ENCODE measurements at places on chromosomes 3 and 15.
A peak's percentile ranks its signal among the peaks of the same experiment; 100 is the strongest.

DNA sequence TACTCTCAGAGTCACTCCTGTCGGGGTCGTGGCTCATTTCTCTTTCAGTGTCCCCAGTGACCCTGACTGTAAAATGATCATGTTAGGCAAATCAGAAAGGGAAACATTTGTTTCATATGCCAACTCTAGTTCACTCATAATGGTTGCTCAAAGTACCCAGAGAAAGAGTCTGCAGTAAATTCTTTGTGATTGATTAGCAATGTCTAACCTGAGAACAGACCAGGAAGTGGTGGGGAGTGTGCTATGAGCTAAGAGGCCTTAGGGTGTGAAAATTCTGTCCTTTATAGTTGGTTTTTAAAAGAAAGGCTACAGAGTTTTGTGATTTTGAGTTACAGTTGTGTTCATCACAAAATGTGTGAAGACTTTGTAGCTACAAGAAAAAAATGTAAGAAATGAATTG lies 108.9 kb downstream of the EDEM1 start:
- DNase-seq = no peak

DNA sequence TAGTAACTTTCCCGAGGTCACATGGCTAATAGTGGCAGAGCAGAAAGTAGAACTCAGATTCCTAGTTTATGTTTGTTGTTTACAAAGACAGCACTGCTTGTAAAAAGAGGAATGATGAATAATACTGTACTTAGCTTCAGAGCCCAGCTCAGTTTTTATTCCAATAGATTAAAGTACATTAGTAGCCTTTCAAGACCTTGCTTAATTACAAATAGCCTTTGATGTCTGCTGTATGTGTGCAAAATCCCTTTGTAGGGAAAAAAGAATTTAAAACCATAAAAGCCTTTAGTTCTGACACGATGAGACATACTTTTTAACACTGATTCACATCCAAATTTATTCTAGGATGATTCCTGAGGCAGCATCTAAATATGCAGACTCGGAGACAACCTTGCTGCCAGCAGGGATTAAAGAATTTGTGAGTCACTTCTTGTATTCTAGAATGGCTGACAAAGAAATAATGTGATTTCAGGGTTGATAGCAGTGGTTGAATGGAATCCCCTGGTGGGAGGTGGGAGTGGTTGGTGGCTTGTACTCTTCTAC lies 324.2 kb upstream of the TGFBR2 start:
- DNase-seq = no peak

- no peak for DNase-seq
These were observed 179.4 kb downstream of the CD47 start for GRCh38 chr3:107911337-107912000.

DNA sequence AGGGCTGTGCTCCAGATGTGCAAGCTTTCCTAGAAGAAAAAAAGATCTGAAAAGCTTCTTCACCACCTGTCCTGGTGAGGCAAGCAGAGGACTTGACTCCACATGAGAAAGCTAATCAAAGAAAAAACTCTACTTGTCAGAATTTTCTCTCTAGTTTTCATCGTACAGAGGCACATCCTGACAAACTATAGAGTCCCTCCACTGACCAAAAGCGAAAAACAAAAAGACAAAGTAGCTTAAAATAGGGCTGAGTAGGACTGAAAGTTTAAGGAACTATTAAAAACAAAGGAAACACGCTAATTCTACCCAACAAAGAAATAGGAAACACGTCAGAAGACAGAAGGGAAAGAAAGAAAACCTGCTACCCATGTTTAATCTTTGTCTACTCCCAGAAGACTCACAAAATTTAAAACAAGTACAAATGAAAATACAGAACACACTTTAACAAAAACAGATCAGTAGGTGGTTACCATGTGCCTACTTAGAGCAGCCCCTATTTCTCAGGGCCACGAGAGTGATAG lies 26.5 kb downstream of the NANOGP8 start:
- DNase-seq = no peak

DNA sequence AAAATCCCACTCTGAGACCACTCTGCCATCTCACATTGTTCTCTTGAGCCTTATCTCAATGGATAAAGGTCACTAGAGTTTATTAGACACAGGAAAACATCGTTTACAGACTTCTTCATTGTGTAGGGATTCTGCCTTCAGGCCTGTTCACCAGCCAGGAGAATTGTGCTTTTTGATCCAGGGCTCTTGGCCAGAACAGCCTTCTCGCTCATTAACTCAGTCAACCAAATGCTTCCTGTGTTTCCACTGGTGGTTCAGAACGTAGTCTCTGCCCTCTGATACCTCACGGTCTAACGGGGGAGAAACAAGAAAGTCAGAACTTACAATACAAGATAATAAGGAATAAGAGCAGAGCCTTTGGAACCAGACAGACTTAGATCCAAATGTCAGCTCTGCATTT lies 54.2 kb upstream of the TSEN2 start:
- no peak for DNase-seq

DNA sequence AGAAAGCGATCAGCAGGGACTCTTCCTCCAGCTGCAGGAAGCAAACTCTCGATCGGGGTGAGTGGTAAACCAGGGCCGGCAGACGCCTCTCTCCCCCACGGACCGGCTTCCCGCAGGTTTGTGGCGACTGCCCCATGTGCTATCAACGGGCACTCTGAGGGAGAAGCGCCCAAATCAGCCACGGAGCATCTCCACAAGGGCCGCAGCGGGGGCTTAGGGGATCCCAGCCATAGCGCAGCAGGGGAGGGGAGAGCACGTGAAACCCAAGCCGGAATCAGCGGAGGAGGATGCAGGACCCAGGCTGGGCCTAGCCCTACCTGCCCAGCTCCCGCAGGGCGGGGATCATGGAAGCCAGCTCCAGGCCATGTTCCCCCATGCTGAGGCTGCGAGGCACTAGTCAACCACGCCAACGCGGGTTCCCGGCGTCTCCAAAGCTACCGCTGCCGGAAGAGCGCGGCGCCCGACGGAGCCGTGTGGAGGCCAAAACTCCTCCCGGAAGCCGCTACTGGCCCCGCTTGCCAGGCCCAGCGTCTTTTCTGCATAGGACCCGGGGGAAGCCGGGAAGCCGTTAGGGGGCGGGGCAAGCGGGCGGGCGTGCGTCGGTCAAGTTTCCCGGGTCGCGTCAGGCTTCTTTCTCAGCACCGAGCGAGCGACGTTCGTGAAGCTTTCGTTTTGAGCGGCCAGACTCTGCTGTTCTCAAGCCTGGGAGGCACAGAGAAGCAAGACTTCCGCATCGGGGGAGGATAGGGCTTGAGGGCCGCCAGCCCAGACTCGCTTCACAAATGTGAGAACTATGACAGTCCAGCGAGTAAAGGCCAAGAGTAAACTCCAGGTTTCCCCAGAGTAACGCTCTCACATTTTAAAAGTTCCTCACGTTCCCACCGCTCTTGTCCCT lies at the start of gene ATR:
ATR (minus strand) TSS at position 405 of the 895 bp plus-strand sequence; CDS start at position 376, 29 bp downstream.
- peak; percentile 98 for DNase-seq

DNA sequence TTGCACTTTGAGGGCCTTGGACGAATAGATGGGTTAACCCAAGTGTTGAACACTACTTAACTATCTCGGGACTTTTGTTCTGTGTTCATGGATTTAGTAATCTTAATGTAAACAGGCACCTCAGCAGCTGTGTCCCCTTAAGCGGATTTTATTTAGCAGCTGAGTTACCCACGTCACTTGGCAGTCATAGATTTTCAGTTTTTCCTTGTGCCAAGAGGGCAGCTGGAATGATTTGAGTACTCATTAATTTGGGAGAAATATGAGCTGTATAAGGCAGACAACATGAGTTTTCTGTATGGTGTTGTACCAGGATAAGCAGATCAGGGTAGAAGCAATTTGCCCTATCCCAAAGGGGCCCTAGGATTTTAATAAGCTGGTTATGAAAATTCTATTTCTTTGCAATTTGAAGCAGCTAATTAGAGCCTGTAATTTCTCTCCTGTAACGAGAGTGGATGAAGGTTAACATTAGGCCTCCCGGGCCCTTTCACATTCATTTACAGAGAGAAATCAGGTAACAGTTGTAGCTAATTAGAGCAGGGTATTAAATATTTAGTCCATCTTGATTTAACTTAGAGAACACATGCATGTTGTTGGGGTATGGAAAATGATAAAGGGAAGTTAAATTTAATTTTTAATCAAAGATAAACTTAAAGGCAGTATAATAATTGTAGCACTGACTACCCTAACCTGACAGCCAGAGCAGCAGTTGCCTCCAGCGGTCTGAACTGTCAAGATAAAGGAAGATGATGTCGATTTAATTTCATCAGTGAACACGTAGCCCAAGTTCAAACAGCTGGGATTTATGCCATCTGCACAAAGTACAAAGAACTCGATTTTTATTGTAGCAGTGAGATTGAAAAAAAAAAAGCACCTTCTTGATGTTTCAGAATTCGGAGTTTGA lies 194.5 kb downstream of the LRTM1 start:
- peak; percentile 62 for DNase-seq

GRCh38 chr3:113218681-113219045 lies 7.3 kb downstream of the BOC start:
- no peak for DNase-seq

DNA sequence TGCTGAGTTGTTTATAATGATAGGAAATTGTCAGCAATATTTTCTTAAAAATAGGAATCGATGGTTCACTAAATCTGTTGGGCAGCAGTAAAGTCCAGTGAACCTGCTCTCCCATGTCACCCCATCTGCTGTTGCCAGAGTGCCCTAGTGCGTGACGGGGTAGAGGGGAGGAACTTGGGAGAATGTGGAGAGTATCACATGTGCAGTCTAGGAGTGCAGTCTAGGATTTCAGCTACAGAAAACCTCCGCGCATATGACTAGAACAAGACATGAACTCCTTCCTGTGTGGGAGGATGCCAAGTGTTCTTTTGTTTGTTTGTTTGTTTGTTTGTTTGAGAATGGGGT lies 74.6 kb upstream of the ACAD9 start:
- no peak for DNase-seq

DNA sequence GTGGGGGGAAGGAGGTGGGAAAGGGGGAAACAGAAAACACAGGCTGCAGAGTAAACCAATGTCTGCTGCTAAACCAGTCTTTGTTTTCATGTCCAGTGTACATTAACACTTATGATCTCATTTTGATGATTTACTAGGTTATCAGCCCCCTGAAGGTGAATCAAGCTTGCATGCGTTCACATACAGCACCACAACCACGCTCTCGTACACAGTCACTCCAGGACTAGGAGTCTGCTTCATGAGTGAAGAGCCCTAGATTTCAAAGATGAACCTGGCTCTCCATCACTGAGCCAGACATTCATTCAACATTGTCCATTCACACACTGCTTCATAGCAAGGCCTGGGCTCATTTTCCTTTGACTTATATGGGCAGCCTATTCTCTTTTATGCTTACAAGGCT lies 51.7 kb upstream of the TRIM59 start:
- no peak for DNase-seq
